Natural killer cell (primary cell): ENCODE measurements at places on chromosomes 7 and 10. TPM values are rescaled to one million over a fixed set of nuclear protein-coding genes. Genes with fewer than 3 reads are reported as not detected.

DNA sequence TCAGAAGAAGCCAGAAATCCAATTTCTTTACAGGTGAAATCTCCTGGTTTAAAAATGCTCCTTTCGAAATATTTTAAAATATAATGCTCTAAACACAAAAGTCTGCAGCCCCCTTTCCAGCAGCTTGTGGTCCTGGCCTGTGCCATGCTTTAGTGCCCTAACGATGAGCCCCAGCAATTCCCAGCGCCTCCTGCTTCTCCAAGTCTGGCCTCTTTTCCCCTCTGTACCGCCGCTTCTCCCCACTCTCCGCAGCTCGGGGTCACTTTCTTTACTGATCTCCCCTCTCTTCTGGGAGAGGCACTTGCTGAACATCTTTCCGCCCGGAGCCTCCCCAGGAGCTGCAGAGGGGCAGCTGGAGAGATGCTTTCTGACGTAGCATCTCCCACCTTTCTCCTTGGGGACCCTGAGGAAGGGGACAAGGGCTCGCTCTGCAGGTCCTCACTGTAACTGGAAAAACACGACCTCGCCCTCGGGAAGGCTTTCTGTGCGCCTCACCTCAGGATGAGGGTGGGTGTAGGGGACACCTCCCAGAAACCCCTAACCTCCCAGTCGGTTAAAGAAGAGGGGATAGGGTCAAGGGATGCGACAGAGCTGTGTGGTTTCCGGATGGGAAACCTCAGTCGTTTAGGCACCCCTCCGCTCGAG, 565 bp upstream of the INA start:
- H3K27me3 ChIP-seq, result peaks cover 32% of the 10 kb centered on the region
- peaks cover 7% of the 10 kb centered on the region for H3K4me1 ChIP-seq
- no peak for DNase-seq
- H3K27ac ChIP-seq, result no peak overlapping the region
- no peak overlapping the region for H3K4me3 ChIP-seq

DNA sequence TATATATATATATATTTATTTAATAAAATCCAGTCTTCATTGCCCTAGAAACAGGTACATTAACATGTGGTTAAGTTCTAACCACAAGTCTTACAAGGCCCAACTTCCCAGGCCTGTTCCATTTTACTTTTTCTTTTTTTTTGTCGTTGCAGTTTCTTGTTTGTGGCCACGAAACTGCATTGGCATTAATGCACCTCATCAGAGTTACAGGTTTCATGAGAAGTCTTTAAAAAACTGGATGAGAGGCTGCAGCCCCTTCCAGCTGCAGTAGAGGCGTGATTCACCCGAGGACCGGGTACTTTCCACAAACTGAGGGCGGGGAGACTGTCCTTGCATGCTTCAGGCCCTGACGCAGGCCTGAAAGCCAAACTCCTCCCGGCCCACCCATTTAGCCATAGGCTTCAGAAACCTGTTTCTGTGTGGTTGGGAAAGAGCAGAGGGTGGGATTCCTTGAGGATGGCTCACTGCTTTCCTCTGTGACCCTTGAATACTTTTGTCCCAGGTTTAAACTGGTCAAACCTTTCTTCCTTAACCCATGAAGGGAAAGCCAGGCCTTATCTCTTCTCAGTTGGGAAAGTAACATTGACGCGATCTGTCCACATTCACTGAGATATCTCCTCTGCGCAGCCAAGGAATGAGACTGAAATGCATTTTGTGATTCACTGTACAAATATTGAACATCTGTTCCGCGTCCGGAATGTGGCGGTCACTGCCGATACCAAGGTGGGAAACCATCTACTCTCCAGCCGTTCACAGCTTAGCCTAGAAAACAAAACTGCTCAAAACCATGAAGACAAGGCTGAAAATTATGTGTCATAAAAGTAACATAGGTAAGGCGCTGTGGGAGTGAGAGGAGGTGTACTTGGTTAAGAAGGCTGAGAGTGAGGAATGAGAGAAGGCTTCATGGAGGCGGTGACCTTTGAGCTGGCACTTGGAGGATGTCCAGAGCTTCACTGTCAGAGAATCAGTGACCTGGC, 311.7 kb downstream of the GATA3 start:
- no peak overlapping the region for H3K4me3 ChIP-seq
- no peaks in the 10 kb centered on the region for H3K36me3 ChIP-seq
- H3K4me1 ChIP-seq, result peaks cover 23% of the 10 kb centered on the region
- no peak for DNase-seq
- H3K27me3 ChIP-seq, result no peaks in the 10 kb centered on the region
- peak overlapping the region; percentile 59 for H3K27ac ChIP-seq

DNA sequence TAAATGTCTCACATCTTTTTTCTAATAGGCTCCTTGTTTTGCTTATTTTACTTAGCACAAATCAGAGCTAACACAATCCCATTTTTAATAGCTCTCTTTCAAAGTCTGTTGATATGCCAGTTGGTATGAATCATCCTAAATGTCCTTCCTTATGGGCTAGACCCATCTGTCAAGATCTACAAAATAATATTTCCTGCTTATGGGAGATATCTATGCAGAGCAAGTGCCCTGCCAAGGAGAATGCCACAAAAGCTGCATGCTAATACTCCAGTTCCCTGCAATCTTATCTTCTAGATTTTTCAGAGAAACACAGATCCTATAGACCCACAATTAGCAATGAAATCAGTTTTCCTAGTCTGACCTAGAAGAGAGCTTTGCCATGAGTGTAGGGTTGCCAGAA, 230.8 kb upstream of the NPVF start:
- no peaks in the 10 kb centered on the region for H3K4me1 ChIP-seq
- DNase-seq, result no peak
- H3K27ac ChIP-seq, result no peak overlapping the region
- no peaks in the 10 kb centered on the region for H3K27me3 ChIP-seq

Gene OR6V1
- total RNA-seq, result not detected

Gene CCDC3
- total RNA-seq, result 0.23 TPM

Gene TAS2R41
- not detected for total RNA-seq

DNA sequence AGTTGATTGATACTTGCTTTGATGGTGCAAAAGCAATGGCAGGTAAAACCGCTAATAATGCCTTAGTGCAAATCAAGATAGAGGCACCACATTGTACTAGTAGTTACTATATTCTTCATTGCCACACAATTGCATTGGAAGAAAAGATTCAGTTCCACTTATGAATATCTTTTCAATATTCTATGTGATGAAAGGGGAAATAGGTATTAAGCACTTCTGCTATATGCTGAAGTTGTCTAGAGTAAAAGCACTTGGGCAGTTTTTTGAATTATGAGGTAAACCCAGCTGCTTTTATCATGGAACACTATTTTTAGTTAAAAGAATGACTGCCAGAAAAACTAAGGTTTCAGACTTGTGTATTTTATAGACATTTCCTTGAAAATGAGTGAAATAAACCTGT, 15.5 kb downstream of the ENTPD7 start:
- H3K4me3 ChIP-seq, result no peak overlapping the region
- H3K4me1 ChIP-seq, result no peaks in the 10 kb centered on the region
- no peaks in the 10 kb centered on the region for H3K27me3 ChIP-seq
- DNase-seq, result no peak

- H3K27me3 ChIP-seq, result no peaks in the 10 kb centered on the region
- peaks cover 13% of the 10 kb centered on the region for H3K4me1 ChIP-seq
- no peak overlapping the region for H3K27ac ChIP-seq
- no peak overlapping the region for H3K4me3 ChIP-seq
- peaks cover 4% of the 10 kb centered on the region for H3K36me3 ChIP-seq
Measured at GRCh38 chr7:130398526-130399090, 18.3 kb downstream of the CPA1 start.

DNA sequence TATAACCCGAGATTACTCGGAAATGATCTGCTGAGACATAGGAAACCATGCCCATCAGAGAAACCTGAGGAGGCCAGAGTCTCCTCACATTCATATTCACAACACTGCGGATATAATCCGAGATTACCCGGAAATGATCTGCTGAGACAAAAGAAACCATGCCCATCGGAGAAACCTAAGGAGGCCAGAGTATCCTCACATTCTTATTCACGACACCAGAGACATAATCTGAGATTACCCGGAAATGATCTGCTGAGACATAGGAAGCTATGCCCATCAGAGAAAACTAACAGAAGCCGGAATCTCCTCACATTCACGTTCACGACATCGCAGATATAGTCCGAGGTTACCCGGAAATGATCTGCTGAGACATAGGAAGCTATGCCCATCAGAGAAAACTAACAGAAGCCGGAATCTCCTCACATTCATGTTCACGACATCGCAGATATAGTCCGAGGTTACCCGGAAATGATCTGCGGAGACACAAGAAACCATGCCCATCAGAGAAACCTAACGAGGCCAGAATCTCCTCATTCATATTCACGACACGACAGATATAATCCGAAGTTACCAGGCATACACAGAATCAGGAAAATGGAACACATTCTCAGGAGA, 422.3 kb upstream of the AKR1E2 start:
- no peak for DNase-seq
- no peaks in the 10 kb centered on the region for H3K27me3 ChIP-seq
- H3K4me1 ChIP-seq, result no peaks in the 10 kb centered on the region
- no peak overlapping the region for H3K4me3 ChIP-seq
- no peak overlapping the region for H3K27ac ChIP-seq

Gene TMEM176B
- not detected for total RNA-seq

- H3K36me3 ChIP-seq, result no peaks in the 10 kb centered on the region
- no peak overlapping the region for H3K4me3 ChIP-seq
- DNase-seq, result no peak
Measured at GRCh38 chr10:75098902-75099673, 12.4 kb upstream of the SAMD8 start.

- no peak for DNase-seq
- peaks cover 7% of the 10 kb centered on the region for H3K27me3 ChIP-seq
- H3K4me1 ChIP-seq, result peaks cover 7% of the 10 kb centered on the region
- no peak overlapping the region for H3K27ac ChIP-seq
- no peak overlapping the region for H3K4me3 ChIP-seq
Measured at GRCh38 chr10:129277084-129277483, 190.0 kb upstream of the MGMT start.

- no peak overlapping the region for H3K27ac ChIP-seq
- H3K27me3 ChIP-seq, result no peaks in the 10 kb centered on the region
- no peak overlapping the region for H3K4me3 ChIP-seq
- DNase-seq, result peak; percentile 27
- H3K4me1 ChIP-seq, result no peaks in the 10 kb centered on the region
Measured at GRCh38 chr7:55240418-55241142, 124.6 kb upstream of the LANCL2 start.

Gene FAM237B
- total RNA-seq, result not detected

DNA sequence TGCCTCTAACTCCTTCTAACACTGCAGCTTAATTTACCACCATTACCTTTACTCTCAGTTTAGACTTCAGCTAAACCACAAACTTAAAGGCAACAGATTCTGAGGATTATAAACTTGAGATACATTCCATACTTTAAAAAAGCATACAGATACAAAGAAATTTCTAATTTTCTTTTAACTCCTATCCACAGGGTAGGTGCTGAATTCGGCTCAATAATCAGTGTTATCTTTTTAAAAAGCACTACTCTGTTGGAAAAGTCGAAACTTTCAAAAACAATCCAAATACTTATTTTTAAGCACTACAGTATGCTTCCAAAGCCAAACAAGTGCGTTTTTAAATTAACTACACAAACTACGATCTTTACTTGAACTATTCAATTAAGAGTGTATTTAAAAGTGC, 1.0 kb downstream of the SMNDC1 start:
- peak overlapping the region; percentile 79 for H3K4me3 ChIP-seq
- peaks cover 7% of the 10 kb centered on the region for H3K4me1 ChIP-seq
- H3K27ac ChIP-seq, result no peak overlapping the region
- peaks cover 41% of the 10 kb centered on the region for H3K36me3 ChIP-seq
- H3K27me3 ChIP-seq, result no peaks in the 10 kb centered on the region

- H3K27ac ChIP-seq, result no peak overlapping the region
- no peaks in the 10 kb centered on the region for H3K27me3 ChIP-seq
- H3K36me3 ChIP-seq, result no peaks in the 10 kb centered on the region
- DNase-seq, result no peak
- no peak overlapping the region for H3K4me3 ChIP-seq
Measured at GRCh38 chr10:35675846-35676245, 33.8 kb upstream of the FZD8 start.

DNA sequence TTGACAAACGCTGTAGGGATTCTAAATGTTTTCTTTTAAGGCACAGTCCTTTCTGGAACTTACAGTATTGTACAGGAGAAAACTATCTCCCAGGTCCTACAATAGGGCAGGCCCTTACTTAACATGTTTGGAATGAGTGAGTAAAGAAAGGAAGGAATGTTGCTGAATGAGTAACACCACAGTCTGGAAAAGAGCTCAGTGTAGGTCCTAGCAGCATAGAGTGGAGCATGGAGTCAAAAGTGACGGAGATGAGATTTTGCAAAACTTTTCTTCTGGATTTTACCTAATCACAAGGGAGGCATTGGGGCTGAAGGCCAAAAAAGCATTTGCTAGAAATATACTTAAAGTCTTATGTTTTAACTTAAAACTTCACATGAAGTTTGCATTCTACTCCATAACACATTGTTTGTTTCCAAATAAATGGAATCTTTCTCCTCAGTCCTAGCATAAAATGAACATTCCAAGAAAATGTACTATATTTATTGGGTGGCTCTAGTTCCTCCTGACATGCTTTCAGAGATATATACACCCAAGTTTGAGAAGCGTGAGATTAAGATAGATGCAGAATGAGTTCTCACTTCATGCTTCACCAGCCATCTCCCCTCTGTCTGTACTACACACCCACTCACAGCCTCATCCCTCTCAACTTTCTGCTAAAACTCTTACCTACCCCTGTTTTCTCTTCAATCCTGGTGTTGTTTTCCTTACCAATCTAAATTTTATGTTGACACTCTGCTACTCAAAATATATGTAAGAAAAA, 20.2 kb upstream of the ADD3 start:
- no peak for DNase-seq
- H3K36me3 ChIP-seq, result no peaks in the 10 kb centered on the region
- no peak overlapping the region for H3K4me3 ChIP-seq
- H3K27me3 ChIP-seq, result no peaks in the 10 kb centered on the region
- H3K27ac ChIP-seq, result no peak overlapping the region

Gene OPN1SW
- not detected for total RNA-seq

Gene SLC39A12
- total RNA-seq, result not detected

DNA sequence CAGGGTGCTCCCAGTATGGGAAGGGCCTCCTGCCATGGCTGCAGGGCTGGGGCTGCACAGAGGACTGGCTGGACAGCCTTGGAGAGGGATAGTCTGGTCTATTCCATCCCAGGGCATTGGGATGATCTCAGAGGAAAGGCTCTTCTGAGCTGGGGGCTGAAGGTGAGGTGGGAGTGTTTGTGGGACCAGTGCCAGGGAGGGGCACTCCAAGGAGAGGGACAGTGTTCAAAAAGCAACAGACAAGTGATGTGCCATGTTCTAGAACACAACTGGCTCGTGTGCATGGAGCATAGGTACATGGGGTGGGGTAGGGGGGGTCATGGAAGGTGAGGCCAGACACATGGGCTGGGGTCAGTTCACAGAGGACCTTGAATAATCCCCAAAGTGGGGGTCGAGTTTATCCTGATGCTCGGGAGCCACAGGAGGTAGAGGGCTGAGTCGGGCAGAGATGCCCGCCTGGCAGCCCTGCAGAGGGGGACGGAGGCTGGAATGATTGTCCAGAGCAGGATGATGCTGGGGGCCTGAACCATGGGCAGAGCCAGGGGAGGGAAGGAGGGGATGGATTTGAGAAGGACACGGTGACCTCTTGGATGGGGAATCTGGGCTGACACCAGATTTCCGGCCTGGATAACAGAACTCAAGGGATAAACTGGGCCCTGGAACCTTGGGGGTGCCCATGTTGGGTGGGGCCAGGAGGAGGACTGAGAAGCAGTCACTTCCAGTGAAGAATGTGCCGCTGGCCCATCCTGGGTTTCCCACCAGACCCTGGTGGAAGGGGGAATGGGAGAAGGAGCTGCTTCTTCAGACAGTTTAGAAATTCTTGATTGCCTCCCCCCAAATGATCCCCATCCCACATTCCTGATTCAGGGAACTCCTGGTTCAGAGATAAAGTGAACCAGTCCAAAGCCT, 50.4 kb downstream of the NEURL1 start:
- H3K36me3 ChIP-seq, result no peaks in the 10 kb centered on the region
- H3K27me3 ChIP-seq, result no peaks in the 10 kb centered on the region
- no peak for DNase-seq

Gene LOXL4
- 0.23 TPM for total RNA-seq

Gene PROSER2
- 0.70 TPM for total RNA-seq
